Bone marrow (tissue), 2 donors: ENCODE measurements at places on chromosomes 7 and 10.

DNA sequence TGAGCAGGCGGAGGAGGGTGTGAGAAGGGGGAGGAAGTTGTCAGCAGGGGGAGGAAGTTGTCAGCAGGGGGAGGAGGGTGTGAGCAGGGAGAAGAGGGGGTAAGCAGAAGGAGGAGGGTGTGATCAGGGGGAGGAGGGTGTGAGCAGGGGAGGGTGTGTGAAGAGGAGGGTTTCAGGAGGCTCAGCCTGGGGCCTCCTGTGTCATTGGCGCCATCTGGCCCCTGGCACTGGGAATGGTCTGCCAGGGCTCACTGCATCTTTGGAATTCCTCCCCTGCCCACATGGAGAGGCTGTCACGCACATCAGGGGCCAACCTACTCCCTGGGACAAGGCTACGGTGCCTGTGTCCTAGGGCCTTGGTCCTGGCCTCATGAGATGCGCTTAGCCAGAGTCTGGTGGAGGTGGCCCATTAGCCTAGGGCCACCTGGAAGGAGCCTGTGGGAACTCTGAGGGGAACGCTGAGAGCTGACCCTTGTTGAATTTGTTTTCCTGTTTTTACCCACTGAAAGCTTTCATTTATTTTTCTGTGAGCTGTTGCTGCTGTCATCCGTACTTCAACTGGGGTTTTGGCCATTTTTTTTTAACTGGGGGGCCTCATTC, 18.0 kb downstream of the CAMK2B start:
- DNase-seq: no peak

- no peak for DNase-seq
These were observed 167.7 kb upstream of the PPP1R3A start for GRCh38 chr7:114086537-114086913.

DNA sequence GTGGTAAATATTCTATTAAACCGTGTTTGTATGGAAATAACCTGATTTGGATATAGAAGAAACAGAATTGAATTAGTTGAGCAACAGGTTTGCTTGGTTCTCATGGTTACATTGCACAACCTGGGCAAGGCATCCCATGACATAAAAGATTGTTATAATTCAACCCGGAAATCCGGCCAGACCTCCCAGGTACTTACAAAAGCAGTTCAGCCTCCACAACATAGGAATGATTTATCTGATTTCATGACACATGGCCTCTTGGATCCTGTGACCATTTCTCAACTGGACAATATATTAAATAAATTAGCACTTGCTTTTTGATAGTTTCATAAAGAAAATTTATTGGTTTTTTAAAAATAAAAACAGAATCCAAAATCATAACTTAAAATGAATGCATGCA, 55.1 kb upstream of the PTPN12 start:
- DNase-seq: no peak

DNA sequence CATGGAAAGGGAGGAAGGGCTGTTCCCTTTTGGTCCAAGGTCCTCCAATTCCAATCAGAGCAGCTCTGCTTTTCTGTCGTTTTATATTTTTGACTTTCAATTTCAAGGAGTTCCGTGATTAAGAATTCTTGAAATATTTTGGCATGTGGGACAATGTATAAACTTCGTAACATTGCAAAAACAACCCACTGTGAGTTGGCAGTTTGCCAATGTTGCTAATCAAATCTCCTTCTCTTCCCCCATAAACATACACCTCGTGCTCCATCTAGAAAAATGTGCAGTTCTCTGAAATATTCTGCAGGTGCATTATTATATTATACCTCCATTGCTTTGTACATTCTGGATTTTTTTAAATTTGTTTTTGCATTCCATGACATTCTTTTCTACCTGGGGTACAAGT, 49.8 kb downstream of the POU6F2 start:
- DNase-seq: no peak

DNA sequence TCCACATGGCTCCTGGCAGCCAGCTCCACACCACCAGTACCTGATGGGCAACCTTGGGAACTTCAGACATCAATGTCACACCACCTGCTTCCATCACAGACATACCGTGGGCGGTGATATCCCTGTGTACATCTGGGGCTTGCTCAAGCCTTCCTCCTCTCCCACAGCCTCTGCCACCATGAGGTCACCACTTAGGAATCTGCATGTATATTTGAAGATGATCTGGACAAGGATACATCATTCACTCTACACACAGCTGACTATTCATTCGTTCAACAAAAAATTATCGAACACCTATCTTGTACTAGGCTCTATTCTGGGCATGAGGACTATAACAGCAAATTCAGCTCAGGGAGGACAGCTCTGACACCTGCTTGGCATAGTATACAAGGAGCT, 6.8 kb downstream of the DLG5 start:
- DNase-seq: no peak

- no peak for DNase-seq
These were observed 313.9 kb downstream of the BMPER start for GRCh38 chr7:34219153-34219718.

- DNase-seq: no peak
These were observed 625.5 kb downstream of the KCNMA1 start for GRCh38 chr10:77011874-77012811.

- no peak for DNase-seq
These were observed 159.8 kb downstream of the WDR37 start for GRCh38 chr10:1215862-1216573.

GRCh38 chr7:129951226-129952085, 1.3 kb downstream of the UBE2H start:
- no peak for DNase-seq

DNA sequence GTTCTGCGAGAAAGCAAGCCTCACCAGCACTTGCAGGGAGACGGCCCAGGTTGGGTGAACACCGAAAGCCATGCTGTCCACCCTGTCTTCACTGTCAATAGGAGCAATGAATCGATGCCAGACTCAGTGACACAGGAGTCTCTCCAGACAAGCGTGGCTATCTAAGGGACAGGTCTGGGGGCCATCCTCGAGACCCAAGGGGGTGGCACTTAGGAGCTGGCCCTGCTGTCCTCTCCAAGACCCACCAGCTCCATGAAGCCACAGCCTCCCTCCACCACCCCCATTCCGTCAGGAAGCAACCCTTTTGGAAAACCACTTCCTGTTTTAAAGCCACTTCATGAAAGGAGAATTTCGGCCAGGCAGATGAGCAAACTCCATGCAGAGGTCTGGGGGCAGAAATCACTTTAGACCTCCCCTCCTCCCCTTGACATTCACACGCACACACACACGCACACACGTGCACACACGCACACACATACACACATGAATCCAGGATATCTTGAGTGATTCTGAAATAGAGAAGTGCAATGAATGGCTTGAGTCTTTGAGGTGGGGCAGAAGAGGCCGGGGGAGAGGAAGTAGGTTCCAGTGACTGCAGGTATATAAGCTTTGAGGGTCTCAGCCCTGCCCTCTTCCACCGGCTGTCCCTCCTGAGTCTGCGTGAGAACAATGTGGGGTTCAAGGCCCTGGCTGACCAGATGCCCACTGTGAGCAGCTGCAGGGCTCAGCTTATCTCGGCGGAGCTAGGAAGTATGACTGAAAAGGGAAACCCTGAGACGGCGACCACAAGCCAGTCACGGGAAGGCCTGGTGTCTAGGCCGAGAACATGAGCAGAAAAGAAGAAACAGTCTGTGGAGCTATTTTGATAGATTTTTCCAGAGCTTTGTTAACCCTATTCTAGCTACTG, 25.0 kb downstream of the RGS10 start:
- peak; percentile 29 for DNase-seq

- DNase-seq: no peak
These were observed 88.5 kb downstream of the DLG5 start for GRCh38 chr10:77837925-77838595.
